ENCODE measurements at places on chromosomes 11 and 22.

DNA sequence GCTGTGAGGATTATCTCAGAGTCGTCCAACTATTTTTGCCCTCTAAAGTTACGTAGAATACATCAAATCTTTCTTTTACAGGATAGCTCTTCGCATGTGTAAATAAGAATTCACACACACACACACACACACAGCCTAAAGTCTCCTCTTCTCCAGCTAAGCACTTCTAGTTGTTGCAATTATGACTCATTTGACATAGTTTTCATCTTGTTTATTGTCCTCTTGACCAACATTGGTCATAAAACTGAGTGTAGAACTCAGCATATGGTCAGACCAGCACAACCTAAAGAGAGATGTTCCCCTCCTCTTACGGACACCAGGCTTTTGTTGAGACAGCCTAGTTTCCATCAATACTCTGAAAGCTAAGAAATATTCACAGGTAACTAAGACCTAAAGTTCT, 234.2 kb downstream of the BLID start:
- no peak for DNase-seq

- DNase-seq = peak; percentile 58
Measured at GRCh38 chr11:57480409-57481137, 20.2 kb downstream of the RTN4RL2 start.

DNA sequence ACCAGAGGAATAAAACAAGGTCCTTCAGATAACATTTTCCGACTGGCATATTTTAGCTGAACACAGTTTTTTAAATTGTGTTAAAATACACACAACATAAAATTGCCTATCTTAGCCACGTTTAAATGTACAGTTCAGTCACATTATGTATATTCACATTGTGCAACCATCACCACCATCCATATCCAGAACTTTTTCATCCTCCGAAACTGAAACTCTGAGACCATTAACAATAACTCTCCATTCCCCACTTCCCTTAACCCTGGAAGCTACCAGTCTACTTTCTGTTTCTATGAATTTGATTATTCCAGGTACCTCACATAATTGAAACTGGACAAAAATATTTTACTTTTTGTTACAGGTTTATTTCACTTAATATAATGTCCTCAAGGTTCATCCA, 213.3 kb downstream of the ETS1 start:
- DNase-seq = no peak

GRCh38 chr11:31641477-31642062, 132.0 kb downstream of the ELP4 start:
- DNase-seq = no peak

DNA sequence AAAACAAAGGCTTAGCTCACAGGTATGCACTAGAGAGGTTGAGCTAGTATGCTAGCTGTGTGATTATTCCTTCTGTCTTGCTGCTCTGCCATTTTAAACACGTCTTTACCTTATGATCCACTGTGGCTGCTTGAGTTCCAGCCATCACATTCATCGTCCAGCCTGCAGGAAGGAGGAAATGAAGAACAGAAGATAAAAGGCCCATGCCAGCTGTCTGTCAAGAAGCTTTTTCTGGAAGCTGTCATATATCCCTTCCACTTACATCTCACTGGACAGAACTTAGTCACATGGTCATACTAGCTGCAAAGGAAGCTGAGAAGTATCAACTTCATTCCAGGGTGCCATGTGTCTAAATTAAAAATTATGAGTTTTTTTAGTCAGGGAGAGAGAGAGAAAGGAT, 9.5 kb downstream of the PRDX5 start:
- DNase-seq = no peak

DNA sequence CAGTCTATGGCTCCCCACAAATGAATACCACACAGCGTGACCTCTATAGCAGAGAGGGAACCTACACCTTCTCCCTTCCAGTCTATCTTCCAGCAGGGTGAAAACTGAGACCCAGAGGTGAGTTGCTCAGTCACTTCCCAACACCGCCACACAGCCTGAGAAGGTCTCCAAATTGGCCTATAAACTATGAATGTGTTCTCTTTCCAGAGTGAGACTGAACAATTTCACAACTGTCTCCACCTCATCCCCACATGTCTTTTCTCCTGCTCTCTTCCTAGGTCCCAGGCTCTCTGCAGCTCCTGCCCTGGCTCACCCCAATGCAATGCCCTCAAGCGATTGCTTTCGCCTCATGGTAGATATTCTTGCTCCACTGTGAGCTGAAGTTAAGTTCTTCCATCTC, 14.0 kb downstream of the CLMP start:
- no peak for DNase-seq

GRCh38 chr11:37333345-37333744, 735.3 kb upstream of the RAG2 start:
- no peak for DNase-seq

DNA sequence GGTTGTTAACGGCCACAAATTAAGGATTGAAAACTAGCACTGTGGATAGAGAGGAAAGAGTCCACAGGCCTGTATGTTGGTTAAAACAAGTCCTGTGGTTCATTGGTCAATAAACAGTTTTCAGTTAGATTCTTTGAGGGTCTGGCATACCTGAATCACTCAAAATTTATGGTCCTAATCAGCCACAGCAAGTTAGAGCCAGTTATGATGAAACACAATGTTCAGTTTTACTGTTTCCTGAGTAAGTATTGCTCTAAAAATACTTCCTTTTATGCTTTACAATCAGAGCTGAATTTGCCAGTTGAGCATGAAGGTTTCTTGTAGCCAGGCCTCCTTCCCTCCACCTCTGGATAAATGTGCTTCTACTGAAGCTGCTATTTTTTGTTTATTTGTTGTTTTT, 12.9 kb upstream of the CAT start:
- no peak for DNase-seq

DNA sequence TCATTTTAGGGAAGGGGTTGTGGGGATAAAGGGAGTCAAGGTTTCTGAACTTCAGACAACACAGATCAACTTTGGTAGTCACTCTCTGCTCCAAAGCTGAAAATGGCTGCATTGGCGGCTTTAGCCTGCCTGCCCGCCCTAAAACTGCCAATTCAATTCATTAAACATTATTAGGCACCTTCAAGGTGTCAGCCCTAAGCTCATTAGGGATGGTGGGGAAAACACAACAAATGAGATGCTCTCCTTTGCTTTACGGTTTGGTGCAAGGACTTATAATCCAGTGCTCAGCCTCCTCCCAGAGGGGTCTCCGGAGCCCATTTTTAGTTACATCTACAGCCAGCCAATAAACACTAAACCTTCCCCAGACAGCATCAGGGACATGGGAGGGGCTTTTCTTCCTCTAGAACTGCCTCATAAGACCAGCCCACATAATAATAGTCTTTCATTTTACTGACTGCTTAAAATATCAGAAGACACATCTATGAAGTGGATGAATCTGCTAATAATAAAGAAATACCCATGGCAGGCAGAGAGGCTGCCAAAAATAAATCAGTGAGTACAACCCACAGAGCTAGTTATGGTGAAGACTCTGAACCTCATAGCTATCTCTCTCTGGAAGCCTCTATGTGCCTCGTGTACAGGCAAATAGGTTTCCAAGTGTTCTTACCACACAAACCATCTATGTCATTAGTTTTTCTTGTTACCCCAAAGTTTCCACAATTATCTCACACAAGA, 102.8 kb upstream of the NCAM1 start:
- no peak for DNase-seq

GRCh38 chr11:114075891-114076441, 16.5 kb downstream of the ZBTB16 start:
- DNase-seq = peak; percentile 15

- no peak for DNase-seq
Measured at GRCh38 chr11:65814986-65815565, 18.7 kb upstream of the SNX32 start.

DNA sequence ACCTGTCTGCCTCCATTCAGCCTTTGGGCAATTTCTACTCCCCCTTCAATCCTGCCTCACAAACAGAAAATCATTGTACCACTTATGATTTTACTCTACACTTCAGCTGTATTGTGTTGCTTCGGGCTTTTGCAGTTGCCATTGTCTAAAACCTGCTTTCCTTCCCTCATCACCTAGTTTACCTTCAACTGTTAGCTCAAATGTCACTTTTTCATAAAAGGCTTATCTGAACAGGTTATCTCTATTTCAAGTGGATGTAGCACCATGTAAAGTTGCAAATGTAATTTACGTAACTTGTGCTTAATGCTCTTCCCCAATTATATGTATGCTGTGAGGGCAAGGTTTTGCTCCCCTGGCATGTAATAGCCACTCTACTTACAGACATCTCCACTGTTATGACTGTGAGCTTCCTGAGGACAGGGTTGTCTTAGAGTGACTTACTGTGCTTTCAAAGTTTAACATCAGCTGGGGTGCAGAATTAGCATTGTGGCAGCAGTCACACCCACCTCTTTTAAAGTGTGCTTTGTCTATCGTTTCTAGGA, 5.4 kb downstream of the RPS25 start:
- DNase-seq = no peak

DNA sequence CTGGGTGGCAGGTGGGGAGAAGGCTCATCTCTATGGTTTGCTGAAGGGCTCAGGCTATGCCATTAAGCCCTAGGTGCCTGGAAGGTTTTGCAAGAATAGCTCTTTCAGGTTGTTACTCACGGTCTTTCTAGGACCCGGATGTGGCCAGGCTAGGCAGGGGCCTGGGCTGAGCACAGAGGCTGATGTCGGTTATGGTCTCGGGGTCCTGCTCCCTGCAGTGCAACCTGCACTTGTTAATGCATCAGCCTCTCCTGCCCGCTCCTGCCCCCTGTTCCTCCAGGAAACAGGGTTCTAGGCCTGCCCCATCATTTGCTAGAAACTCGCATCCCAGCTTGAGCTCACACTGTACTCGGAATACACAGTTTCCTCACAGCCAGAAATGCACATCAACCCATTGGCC, 79.1 kb upstream of the SLC22A12 start:
- DNase-seq = no peak

DNA sequence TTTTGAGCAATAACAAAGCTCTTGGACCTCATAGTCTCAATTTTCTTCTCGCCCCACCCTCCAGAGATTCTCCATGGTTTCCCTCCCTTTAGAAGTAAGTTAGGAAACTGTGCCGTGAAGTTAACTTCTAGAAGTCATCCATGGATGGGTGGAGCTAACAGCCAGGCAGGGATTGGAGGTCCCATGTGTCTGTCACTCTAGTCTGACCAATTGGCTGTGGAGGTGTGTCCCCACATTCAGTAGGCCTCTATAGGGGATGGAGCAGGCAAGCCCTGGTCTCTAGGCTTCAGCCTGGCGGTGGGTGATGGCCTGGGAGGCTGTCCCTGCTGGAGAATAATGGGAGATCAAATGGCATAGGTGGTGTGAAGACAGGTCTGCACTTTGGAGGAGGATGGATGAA, 50.7 kb downstream of the TP53I11 start:
- DNase-seq = no peak

- no peak for DNase-seq
Measured at GRCh38 chr11:103618528-103618927, 417.9 kb upstream of the DDI1 start.

- DNase-seq = no peak
Measured at GRCh38 chr11:101817581-101817980, 97.2 kb upstream of the CEP126 start.

GRCh38 chr11:119782006-119782738, 53.2 kb upstream of the NECTIN1 start:
- no peak for DNase-seq
